ENCODE measurements at places on chromosomes 11 and 22.

DNA sequence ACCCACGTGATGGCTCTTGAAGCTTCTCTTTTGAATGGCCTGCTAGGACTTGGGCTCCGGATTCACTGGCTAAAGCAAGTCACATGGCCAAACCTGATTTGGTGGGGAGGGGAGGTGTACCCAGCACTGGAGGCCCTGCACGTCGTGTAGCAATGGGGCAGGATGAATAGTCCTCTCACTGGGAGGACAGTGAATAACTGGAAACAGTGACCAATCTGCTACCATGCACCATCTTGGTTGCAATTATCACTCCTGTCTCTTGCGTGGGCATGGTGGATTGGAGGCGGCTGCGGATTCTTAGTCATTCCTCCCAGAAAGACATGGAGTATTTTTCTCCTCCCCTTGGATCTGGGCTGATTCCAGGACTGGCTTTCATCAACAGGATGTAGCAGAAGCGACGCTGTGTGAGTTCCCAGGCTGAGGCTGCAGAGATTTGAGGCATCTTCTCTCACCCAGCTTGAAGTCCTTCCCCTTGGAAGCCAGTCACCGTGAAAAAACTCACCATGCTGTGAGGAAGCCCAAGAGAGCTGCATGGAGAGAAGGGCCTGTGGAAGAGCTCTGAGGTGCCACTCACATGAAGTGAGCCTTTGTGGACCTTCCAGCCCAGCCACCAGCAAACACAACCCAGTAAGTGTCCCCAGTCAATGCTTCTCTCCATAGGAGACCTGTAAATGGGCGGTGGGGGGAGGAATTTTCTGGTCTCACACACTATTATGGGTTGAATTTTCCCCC is 70.4 kb downstream of the IGLL1 start:
- no peak for DNase-seq

- DNase-seq = no peak
Observed at GRCh38 chr11:1760351-1761109, 3.2 kb downstream of the CTSD start.

DNA sequence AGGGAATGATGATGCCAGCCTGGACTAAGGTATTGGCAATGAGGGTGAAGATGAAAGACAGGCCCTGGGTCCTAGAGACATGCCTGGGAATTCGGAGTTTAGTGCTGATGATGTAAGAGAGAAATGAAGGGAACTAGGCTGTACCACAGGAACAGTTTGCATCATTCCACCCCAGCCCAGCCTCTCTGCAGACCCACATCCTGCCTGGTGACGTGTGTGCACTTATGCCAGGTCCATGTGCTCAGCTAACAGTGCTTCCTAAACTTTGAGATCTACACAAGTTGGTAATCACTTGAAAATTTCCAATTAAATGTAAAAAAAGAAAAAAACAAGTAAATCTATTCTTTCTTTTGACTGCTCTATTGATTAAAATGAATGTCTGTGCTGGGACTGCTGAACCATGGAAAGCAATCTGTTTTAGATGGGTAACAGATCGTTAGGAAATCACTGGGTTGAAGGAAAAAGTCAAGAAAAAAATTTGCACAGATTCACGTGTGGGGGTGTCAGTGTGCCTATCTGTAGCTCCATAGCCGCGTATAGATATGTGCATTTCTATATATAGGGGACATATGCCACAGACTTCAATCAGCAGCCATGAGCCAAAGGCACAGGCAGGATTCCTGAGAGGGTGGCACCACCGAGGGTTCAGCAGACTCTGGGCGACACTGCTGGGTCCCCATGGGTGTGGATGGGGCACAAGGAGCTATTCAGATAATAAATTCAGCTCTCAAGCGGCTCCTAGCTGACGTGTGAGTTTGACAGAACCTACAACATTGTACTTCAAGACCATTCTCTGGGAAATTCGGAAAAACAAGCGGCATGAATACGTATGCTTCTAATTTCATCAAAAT is 131.1 kb upstream of the OPCML start:
- DNase-seq = no peak

GRCh38 chr11:94132152-94132558 is 3.5 kb downstream of the PANX1 start:
- DNase-seq = no peak

DNA sequence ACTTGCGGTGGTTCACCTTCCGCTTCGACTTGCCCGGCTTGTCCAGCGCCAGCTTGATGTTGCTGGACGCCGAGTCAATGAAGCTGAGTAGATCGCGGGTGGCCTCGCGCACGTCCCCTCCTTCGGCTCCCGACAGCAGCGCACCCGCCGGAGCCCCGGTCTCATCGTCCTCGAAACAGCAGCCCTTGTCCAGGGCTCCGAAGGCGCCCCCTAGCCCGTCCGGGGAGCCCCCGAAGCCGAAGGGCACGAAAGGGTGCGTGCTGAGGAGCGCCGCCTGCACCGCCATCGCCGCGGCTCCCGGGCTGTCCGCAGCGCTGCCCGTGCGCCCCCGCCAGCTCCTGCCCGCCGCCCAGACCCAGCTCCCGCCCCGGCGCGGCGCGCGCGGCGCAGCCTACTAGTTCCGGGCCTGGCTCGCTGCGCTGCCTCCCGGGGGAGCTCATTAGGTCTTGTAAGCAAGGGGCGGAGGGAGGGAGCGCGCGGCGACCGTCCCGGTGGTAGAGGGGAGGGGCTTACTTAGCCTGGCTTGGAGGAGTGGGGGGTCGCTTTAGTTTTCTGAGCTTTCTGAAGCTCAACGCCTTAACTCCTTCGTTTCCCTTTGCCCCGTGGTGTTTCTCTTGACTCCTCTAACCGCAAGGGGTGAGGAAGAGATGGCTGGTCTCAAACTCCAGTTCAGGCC is at the start of gene FAM181B:
TSS of gene FAM181B (minus strand) at position 421 of the 676 bp plus-strand sequence. CDS start at position 286, 135 bp downstream.
- no peak for DNase-seq

DNA sequence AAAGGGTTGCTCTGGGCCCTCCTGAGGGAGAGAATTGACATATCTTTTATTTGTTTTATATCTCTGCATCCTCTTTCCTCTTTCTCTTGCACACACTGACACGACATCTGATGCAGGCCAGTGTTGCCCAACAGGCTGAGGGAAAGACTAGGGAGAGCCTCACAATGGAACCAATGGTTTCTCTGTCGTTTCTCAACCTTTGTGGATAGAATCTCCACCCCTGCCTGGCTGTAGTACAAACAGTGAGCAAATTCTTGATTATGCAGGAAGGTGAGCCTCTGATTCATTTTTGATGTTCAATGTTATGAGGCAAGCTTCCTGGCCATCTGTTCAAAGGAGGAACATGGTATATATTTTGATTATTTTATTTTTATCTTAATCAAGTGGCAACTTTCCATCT is 49.8 kb upstream of the PLET1 start:
- no peak for DNase-seq

DNA sequence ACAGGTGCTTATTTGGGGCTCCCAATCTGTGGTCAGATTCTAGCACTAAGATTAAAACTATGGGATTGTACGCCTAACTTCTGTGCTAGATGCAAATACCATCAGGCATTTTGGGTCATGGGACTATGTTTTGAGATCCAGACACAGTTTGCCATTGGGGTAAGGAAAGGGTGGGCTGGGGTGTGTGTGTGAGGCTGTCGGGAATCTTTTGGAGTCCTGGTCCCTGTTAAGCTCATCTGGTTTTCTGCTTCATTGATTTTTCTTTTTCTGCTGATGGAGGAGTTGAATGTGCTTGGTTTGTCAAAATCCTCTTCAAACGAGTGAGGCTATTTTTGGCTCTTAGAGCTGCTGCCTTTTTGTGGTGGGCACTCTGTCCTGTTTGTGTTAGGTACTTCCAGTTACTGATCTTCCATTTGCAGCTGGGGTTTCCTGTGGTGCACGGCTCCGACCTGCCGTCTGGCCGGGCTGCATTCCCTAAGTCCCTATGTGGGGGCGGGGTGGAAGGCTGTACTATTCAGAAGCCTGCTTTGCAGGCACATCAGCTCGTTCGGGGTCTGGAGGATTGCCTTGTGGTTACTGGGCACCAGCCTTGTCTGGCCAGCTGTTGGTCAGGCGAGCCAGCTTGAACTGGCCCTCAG is 2.9 kb downstream of the BCR start:
- no peak for DNase-seq

DNA sequence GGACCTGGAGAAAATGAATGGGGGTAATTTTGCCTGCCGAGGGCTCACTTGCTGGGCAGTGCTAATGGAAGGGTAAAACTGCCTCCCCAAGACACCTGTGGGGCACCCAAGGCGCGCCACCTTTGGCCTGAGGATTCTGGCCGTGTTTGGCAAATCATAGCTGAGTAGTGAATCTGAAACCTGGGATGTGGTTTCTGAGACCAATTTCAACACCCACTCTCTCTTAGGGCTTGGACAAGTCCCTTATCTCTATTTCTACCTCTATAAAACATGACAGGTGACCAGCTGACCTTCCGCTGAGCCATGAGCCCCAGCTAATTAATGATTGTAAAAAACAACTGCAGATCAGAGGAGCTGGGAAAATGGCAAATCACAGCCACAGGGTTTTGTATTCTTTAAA is 1.5 kb upstream of the PACSIN3 start:
- no peak for DNase-seq

- DNase-seq = no peak
Observed at GRCh38 chr11:132062541-132062940, 692.1 kb downstream of the NTM start.

GRCh38 chr11:72413914-72414628 is 20.3 kb downstream of the CLPB start:
- DNase-seq = peak; percentile 53

GRCh38 chr11:62489204-62489603 is 57.4 kb downstream of the AHNAK start:
- no peak for DNase-seq

- no peak for DNase-seq
Observed at GRCh38 chr11:12731841-12732336, 57.7 kb downstream of the TEAD1 start.

DNA sequence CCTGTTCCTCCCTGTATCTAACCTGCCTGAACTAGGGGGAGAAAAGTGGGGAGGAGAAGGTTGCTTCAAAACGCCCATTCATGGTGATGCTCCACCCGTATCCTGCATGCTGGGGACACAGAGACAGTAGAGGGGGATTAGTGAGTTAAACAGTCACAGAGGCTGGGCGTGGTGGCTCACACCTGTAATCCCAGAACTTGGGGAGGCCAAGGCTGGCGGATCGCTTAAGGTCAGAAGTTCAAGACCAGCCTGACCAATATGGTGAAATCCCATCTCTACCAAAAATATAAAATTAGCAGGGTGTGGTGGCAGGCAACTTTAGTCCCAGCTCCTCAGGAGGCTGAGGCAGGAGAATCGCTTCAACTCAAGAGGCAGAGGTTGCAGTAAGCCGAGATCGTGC is 1.8 kb upstream of the DENND5A start:
- DNase-seq = no peak

- no peak for DNase-seq
Observed at GRCh38 chr11:3197044-3197695, 21.4 kb downstream of the MRGPRG start.

GRCh38 chr11:118878163-118878563 is 5.5 kb upstream of the CXCR5 start:
- DNase-seq = no peak

DNA sequence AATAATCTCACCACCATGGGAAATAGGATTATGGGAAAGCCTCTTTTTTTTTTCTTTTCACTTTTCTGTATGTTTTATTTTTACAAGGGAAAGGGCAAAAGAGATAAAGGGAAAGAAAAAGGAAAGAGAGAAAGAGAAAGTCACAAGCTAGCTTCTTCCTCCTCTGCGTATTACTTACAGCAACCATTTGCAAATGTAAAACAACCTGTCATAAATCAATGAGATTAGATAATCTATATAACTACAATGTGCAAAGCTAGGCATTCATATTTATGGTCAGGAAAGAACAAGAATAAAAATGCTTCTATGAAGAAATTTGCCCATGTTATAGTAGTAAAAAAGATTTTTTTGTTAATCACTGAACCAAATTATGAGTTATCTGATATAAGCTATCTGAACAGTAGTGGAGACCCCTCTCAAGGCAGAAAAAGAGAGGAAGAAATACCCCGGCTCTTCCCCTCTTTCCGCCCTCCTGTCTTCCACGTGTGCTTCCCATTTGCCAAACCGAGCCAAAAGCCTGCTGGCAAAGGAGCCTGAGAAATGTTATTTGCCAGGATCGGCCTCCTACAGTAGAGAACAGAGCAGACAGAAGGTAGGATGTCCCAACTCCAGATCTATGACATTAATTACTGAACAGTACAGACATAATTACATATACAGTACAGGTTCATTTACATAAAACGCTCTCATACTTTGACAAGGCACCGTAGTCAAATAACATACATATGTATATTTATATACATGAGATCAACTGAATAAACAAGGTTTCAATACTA is 50.2 kb downstream of the ARHGAP32 start:
- no peak for DNase-seq

- no peak for DNase-seq
Observed at GRCh38 chr11:12723421-12724300, 49.4 kb downstream of the TEAD1 start.

DNA sequence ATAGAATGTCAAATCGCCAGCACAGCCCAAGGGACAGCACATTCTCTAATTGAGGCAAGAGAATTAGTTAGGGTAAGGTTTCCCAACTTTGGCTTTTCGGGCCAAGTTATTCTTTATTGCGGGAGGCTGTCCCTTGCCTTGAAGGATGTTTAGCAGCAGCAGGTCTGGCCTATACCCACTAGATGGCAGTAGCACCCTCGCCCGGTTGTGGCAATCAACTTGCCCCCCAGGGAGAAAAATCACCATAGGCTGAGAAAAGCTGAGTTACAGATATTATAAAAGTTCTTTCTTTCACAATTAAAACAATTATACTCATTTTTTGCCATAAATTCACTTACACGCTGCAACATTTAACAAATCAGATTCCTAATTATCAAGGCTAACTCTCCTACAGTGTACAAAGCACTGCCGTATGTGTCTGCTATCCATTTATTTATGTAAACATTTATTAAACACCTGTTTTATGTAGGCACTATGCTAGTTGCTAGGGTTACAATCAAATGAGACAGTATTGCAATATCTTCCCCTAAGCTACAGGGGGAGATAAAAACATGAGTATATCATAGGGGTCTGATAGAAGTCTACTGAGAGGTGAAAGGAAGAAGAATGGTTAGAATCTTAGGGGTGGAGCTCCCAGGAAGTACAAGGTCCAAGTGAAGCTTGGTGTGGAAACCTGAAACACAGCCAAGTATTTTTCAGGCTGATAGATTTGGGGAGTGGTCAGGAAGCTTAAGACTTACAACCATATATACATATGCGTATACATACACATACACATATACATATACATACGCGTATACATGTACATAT is 452.3 kb downstream of the RAB38 start:
- DNase-seq = no peak

- no peak for DNase-seq
Observed at GRCh38 chr11:70625582-70626518, 227.5 kb downstream of the CTTN start.

DNA sequence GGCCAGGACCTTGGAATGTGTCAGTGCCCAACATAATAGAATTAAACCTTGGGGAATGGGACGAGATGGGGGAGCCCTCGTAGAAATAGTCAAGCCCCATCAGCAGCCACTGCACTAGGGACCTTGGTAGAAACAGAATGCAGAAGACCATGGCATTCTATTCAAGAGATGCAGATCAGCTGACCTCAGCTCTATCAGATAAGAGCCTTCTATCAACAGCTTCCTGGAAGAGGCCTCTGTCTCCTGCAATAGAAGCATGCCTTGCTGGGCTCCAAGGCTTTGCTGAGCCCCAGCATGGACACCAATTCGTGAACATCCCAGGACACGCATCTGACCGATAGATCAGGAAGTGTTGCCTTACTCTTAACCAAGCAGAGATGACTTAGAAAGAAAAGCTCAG is 27.5 kb upstream of the FLI1 start:
- no peak for DNase-seq

- no peak for DNase-seq
Observed at GRCh38 chr22:49929211-49929979, 11.0 kb downstream of the CRELD2 start.
